SJSA1 (cell line): ENCODE measurements at places on chromosomes 7 and 10. TPM values are rescaled to one million over a fixed set of nuclear protein-coding genes. Genes with fewer than 3 reads are reported as not detected.

SGCE gene
- 117 and 123 TPM in 2 replicates for total RNA-seq

AQP1 gene
- 0.18 TPM in 1 of 2 replicates, not detected in the other for total RNA-seq

GRCh38 chr7:1555813-1556543, at the start of gene TMEM184A:
TSS of gene TMEM184A (minus strand) at chr7:1556205. CDS start at chr7:1555484, 721 bp downstream.
- peak within 1 kb of the TSS; percentile 28 for H3K4me3 ChIP-seq
- no peaks in the 10 kb centered on the region for H3K36me3 ChIP-seq
- no peak for DNase-seq
- peak within 1 kb of the TSS; percentile 45 for H3K27ac ChIP-seq
- H3K4me1 ChIP-seq, result peaks cover 24% of the 10 kb centered on the region
- no peaks in the 10 kb centered on the region for H3K27me3 ChIP-seq

- H3K27me3 ChIP-seq, result peaks cover 13% of the 10 kb centered on the region
- H3K36me3 ChIP-seq, result no peaks in the 10 kb centered on the region
- no peak overlapping the region for H3K4me3 ChIP-seq
- H3K4me1 ChIP-seq, result no peaks in the 10 kb centered on the region
- DNase-seq, result no peak
Observed at GRCh38 chr10:117391436-117392205, 16.4 kb upstream of the PDZD8 start.

DNA sequence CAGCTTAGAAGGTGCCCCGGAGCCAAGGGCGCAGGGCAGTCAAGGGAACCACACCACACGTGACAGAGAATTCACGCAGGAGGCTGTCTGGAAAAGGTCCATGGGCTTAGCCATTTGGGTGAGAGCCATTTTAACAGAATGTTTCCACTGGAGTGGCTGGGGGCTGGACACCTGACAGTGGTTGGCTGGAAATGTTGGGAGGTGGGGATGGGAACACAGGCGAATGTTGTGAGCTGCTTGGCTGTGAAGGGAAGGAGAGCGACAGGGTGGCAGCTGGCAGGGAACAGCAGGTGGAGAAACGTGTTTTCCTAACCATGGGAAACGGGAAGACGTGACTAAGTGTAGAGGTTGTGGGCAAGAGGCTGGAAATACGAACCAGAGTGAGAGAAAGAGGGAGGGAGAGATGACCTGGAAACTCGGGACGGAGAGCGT, 100.5 kb upstream of the ZNF32 start:
- H3K27ac ChIP-seq, result no peak overlapping the region
- no peak for DNase-seq
- no peak overlapping the region for H3K4me3 ChIP-seq
- no peaks in the 10 kb centered on the region for H3K27me3 ChIP-seq
- H3K36me3 ChIP-seq, result no peaks in the 10 kb centered on the region

DNA sequence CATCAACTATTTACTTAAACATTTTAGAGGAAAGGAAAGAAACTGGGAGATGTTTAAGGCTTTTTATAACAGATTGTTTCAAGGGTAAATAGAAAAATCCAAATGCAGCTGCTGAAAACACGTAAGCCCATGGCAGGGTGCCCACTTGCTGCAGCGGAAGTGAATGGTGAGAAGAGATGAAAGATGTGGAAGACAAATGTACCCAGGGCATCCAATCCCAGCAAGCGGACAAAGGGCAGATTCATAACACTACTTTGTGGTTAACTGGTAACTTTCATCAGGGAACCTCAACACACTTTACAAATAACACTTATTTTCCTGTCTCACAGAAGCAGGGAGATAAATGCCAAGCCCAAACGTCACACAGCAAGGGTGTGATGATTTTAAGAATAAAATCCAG, 358.4 kb downstream of the KCNMA1 start:
- H3K36me3 ChIP-seq, result no peaks in the 10 kb centered on the region
- H3K4me3 ChIP-seq, result no peak overlapping the region
- no peak for DNase-seq
- H3K27me3 ChIP-seq, result no peaks in the 10 kb centered on the region
- no peak overlapping the region for H3K27ac ChIP-seq
- H3K4me1 ChIP-seq, result peaks cover 4% of the 10 kb centered on the region

- H3K4me3 ChIP-seq, result no peak overlapping the region
- H3K4me1 ChIP-seq, result no peaks in the 10 kb centered on the region
- H3K27ac ChIP-seq, result no peak overlapping the region
- DNase-seq, result no peak
- no peaks in the 10 kb centered on the region for H3K36me3 ChIP-seq
Observed at GRCh38 chr10:26438534-26439341, 597 bp downstream of the APBB1IP start.

DNA sequence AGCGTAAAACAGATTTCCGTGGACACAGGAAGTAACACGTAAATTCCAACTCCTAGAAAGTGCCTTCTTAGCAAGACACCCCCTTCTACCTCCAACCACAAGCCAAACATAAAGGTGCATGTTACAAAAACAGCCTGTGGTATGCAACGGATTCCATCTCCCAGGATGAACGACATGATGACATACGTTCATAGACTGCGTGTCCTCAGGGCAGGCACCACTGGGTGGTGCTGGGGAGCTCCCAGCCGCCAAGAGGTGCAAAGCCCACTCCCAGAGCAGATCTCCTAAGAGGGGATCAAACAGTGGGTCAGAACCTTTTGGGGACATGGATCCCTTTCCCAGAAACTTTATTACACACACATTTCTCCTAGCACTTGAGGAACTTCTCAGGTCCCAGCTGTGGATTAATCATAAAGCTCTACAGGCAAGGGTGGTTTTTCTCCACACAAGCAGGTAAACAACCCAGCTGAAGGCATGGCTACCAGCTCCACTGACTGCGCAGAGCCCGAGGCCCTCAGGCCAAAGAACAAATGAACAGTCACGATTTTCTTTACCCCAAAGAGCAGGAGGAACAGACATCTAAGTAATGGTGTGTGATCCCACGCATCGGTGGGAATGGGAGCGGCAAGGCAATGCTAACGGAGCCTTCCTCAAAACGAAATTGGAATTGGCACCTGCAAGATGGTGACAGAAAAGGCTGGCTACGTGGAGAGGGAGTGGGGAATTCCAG, 13.8 kb downstream of the PSAP start:
- H3K4me3 ChIP-seq, result no peak overlapping the region
- H3K27me3 ChIP-seq, result no peaks in the 10 kb centered on the region
- peaks cover 13% of the 10 kb centered on the region; the same call in 1 of the 2 replicates for H3K36me3 ChIP-seq
- H3K27ac ChIP-seq, result no peak overlapping the region

- DNase-seq, result peak; percentile 95
- no peak overlapping the region for H3K4me3 ChIP-seq
- peak overlapping the region; percentile 90 for H3K27ac ChIP-seq
Observed at GRCh38 chr10:15461353-15462108, 90.4 kb upstream of the FAM171A1 start.

- no peak for DNase-seq
- peaks cover 9% of the 10 kb centered on the region for H3K4me1 ChIP-seq
- H3K4me3 ChIP-seq, result no peak overlapping the region
- no peak overlapping the region for H3K27ac ChIP-seq
Observed at GRCh38 chr7:79319369-79319768, 134.1 kb downstream of the MAGI2 start.

DNA sequence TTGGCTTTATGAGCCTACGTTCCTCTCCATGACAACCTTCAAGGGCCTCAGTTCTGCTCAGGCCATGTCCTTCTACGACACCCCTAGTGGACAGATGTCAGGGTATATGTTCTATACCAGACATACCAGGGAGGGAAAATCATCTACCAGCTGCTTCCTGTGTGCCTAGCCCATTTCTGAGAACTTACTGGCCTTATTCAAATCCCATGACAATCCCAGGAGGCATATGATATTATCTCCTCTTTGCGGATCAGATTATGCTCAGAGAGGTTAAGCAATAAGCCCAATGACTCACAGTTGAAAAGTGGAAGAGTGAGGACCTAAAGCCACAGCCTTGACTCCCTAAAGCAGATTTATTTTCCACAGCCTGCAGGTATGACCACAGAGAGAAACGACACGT, 139.3 kb downstream of the GLI3 start:
- H3K27me3 ChIP-seq, result no peaks in the 10 kb centered on the region
- DNase-seq, result no peak
- no peaks in the 10 kb centered on the region for H3K36me3 ChIP-seq
- no peak overlapping the region for H3K4me3 ChIP-seq

- no peaks in the 10 kb centered on the region; the same call in 1 of the 2 replicates for H3K27me3 ChIP-seq
- no peaks in the 10 kb centered on the region for H3K4me1 ChIP-seq
- DNase-seq, result no peak
- H3K36me3 ChIP-seq, result no peaks in the 10 kb centered on the region
- H3K27ac ChIP-seq, result no peak overlapping the region
Observed at GRCh38 chr10:8568401-8568800, 513.9 kb downstream of the GATA3 start.

GRCh38 chr7:13017881-13018280, 330.4 kb downstream of the ARL4A start:
- DNase-seq, result no peak
- no peaks in the 10 kb centered on the region for H3K27me3 ChIP-seq
- no peak overlapping the region for H3K27ac ChIP-seq

DNA sequence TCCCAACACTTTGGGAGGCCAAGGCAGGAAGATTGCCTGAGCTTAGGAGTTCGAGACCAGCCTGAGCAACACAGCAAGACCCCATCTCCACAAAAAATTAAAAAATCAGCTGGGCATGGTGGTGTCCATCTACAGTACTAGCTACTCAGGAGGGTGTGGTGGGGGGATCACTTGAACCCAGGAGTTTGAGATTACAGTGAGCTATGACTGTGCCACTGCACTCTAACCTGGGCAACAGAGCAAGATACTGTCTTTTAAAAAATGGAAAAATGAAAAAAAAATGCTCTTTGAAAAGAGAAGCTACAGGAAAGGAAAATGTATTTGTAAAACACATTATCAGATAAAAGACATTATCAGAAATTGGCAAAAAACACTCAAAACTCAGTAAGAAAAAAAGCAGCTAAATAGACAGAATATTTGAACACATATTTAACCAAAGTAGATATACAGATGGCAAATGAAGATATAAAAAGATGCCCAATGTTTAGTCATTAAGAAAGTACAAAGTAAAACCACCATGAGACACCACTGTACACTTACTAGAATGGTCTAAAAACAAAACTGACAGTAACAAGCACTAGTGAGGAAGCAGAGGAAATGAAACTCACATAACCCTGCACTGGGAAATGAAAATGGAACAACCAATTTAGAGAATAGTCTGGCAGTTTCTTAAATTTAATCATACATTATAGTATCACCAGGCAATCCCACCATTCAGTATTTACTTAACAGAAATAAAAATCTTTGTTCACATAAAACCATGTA, 40.5 kb downstream of the NRBF2 start:
- no peaks in the 10 kb centered on the region for H3K4me1 ChIP-seq
- H3K27ac ChIP-seq, result no peak overlapping the region
- H3K27me3 ChIP-seq, result no peaks in the 10 kb centered on the region
- DNase-seq, result no peak
- peaks cover 85% of the 10 kb centered on the region for H3K36me3 ChIP-seq

GRCh38 chr10:89301232-89301631, 614 bp upstream of the IFIT2 start:
- no peaks in the 10 kb centered on the region for H3K36me3 ChIP-seq
- H3K4me3 ChIP-seq, result peak overlapping the region; percentile 40
- H3K27ac ChIP-seq, result peak overlapping the region; percentile 71
- no peak for DNase-seq

DNA sequence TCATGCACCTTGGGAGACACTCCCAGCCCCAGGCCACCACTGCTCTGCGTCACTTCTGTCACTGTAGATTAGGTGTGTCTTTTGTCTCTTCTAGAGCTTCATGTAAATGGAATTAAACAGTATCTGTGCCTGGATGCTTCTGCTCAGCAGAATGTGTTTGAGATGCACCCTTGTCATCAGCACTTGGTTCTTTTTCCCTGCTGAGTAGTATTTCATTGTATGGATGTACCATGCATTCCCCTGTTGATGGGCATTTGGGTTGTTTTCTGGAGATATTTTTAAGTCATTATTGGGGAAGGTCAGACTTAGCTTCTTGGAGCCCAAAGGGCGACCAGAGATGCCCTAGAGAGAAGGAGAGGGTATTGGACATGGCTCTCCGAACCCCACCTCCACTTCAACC, 124.3 kb upstream of the MACROH2A2 start:
- H3K36me3 ChIP-seq, result peaks cover 21% of the 10 kb centered on the region
- no peaks in the 10 kb centered on the region for H3K4me1 ChIP-seq
- DNase-seq, result no peak
- no peak overlapping the region for H3K27ac ChIP-seq
- H3K27me3 ChIP-seq, result no peaks in the 10 kb centered on the region

- H3K4me1 ChIP-seq, result no peaks in the 10 kb centered on the region
- no peaks in the 10 kb centered on the region for H3K36me3 ChIP-seq
- H3K27me3 ChIP-seq, result no peaks in the 10 kb centered on the region
- no peak overlapping the region for H3K4me3 ChIP-seq
- no peak overlapping the region for H3K27ac ChIP-seq
- no peak for DNase-seq
Observed at GRCh38 chr7:2032030-2032875, 200.5 kb downstream of the MAD1L1 start.

- H3K27ac ChIP-seq, result no peak overlapping the region
- no peaks in the 10 kb centered on the region for H3K27me3 ChIP-seq
- no peak overlapping the region for H3K4me3 ChIP-seq
- no peaks in the 10 kb centered on the region for H3K4me1 ChIP-seq
Observed at GRCh38 chr10:28541717-28542365, 8.9 kb downstream of the WAC start.

DNA sequence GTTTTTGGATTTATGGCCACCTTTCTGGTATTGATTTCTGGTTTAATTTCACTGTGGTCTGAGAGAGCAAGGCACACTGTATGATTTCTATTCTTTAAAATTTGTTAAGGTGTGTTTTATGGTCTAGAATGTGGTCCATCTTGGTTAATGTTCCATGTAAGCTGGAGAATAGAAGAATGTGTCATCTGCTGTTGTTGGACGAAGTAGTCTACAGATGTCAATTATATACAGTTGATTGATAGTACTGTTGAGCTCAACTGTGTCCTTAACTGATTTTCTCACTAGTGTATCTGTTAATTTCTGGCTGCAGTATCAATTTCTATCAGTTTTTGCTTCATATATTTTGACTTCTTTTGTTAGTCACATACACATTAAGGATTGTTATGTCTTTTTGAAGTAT, 127.1 kb downstream of the MLLT10 start:
- no peak overlapping the region for H3K27ac ChIP-seq
- H3K36me3 ChIP-seq, result 0 out of 2 replicates have a peak, but pooled peaks cover under 1% of the 10 kb centered on the region
- H3K27me3 ChIP-seq, result no peaks in the 10 kb centered on the region
- DNase-seq, result no peak
- H3K4me3 ChIP-seq, result no peak overlapping the region

GRCh38 chr10:68223535-68224165, 8.3 kb downstream of the ATOH7 start:
- H3K27me3 ChIP-seq, result peaks cover 1% of the 10 kb centered on the region
- H3K4me3 ChIP-seq, result no peak overlapping the region
- no peak for DNase-seq
- H3K27ac ChIP-seq, result no peak overlapping the region
- no peaks in the 10 kb centered on the region for H3K36me3 ChIP-seq
- H3K4me1 ChIP-seq, result no peaks in the 10 kb centered on the region; the same call in 1 of the 2 replicates
